Heart left ventricle (tissue), 16 donors: ENCODE measurements at places on chromosomes 6 and 20.

DNA sequence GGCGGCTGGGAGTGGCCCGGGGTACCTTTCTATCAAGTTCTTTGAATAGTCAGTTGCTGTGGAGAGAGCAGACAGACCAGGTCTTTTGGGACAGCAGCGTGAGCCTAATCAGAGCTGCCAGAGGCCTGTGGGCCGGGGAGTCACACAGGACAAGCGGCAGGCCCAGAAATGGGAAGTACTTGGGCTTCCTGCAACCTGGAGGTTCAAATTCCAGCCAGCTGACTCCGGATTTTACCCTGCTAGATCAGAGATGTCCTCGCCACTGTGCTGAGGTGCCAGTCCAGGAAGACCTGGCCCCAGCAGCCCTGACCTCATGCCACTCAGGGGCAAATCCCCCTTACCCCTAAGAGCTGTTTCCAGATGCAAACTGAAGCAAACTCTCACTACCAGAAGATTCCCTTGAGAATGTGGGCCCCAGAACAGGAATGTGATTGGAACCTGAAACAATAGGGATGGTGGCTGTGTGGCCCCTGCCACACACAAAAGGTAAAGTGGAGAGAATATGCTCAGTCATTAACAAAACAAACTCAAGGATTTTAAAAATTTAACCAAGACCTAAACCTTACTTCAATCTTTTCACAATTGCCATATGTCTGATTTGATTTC lies 9.7 kb downstream of the BEND3 start:
- no peak for DNase-seq

GRCh38 chr6:131916847-131917246 lies 34.3 kb downstream of the CCN2 start:
- no peak for DNase-seq

DNA sequence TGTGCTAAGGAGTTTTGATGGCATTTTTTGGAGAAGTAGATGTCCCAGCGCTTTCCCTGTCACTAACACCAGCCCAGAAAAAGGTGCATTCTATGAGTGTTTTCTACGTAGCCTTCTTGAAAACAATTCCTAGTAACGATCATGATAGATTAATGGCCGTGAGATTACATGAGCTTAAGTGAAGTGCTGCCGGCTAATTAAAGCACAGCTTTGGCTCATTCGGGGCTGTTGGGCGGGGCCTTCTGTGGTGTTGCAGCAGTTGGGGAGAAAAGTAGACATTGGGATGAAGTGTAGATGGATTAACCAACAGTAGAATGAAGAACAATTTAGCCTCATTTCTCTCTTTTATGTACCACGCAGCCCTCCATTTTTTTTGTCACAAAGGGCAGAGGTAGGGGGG lies 20.8 kb upstream of the TRAF3IP2 start:
- no peak for DNase-seq

GRCh38 chr6:111759836-111760785 lies 113.1 kb downstream of the FYN start:
- DNase-seq, result no peak

DNA sequence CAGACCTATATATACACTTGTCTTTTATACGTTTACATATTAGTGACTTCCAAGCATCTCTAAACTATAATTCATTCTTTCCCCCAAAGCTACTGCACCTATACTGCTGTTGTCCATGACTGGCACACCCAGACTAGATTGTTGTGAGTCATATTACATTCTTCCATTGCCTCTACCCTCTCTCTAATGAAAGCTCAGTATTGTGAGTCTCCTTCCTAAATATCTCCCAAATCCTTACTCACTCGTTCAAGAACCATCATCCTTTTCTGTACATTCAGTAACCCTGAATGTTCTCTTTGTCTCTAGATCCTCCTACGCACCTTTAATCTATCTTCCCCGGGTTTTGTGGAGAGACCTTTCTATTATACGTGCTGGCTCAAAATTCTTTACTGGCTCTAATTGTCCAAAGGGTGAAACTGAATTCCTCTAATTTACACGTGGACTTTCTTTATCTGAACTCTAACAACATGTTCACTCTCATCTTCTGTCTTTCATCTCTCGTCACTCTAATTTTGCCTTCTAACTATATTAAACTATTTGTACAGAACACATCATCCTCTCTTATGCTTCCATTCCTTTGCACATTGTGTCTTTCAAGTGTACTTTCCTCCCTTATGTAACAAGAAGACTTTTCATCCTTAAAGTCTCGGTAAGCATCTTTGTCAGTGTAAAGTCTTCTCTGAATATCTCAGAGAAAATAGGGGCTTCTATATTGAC lies 109.3 kb downstream of the IBTK start:
- DNase-seq, result no peak

GRCh38 chr6:15287670-15288375 lies 42.0 kb downstream of the JARID2 start:
- no peak for DNase-seq

GRCh38 chr6:4802312-4802935 lies 26.2 kb downstream of the CDYL start:
- no peak for DNase-seq

GRCh38 chr6:56378966-56379585 lies 131.7 kb upstream of the COL21A1 start:
- no peak for DNase-seq

DNA sequence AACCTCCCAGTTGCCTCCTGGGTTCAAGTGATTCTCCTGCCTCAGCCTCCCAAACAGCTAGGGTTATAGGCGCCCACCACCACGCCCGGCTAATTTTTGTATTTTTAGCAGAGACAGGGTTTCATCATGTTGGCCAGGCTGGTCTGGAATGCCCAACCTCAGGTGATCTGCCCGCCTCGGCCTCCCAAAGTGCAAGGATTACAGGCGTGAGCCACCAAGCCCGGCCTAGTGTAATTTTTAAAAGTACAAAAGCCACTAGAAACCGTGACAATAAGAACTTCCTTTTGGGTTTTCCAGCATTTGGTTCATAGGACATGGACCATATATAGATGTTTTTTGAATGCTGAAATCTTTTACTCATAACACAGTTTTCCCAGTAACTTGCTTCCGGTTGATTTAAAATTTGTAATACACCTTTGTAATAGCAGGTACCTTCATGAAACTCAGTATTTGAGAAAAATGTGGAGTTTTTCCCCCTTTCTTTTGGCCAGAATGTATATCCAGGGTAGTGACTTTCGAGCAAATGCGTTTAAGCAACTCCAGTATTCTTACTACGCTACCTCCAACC lies 467 bp downstream of the PXT1 start:
- DNase-seq, result no peak

- no peak for DNase-seq
These were observed 13.6 kb downstream of the IL17F start for GRCh38 chr6:52230685-52231084.

GRCh38 chr6:5878792-5879191 lies 127.9 kb downstream of the NRN1 start:
- DNase-seq, result no peak

DNA sequence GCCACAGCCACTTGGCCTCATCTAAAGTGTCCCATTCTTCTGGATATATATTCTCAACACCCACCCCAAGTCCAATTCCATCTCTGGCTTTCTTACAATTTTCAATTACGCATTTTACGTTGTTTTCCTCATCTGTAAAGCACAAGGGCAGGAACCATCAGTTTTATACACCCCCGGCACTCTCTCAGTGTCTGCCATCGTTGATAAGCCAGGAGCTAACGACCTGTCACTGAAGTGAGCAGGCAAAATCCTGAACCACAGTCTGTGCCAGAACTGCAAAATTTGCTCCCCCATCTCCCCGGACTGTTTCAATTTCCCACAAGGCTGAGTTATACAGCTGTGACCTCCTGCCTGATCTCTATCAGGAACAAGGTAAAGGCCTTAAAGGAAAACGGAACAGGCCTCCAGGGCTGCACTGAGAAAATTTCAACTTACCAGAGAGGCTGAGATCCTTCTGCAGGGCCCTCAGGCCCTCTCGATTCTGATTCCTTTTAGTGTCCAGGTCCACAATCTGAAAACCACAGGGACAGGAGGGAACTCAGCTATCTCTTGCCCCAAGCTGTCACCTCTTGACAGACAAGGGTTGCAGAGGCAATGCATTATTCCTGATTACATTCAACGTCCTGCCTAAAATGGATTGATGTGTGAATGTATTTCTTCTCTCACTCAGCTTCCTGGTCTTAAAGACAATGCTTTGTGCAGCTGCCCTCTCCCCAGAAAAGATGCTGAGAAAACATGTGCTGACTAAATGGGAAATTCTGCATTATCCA lies 1.8 kb downstream of the PDRG1 start:
- no peak for DNase-seq

DNA sequence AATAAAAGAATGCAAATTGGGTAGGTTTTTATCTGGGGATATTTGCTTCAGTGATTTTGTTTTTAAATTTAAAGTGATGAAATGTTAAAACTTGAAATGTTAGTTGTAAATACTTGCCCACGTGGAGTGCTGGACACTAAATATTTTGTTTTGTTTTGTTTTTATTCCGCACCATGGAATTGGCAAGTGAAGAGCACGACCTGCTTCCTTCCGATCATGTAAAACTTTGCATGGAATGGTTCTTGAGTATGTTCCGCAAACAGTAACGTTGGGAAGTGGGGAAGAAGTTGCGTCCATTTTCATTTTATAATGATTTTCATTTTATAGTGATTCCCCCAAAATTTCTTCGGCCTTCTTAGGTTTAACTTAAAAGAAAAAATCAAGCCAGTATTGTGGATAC lies 765 bp downstream of the IRAK1BP1 start:
- DNase-seq, result no peak

DNA sequence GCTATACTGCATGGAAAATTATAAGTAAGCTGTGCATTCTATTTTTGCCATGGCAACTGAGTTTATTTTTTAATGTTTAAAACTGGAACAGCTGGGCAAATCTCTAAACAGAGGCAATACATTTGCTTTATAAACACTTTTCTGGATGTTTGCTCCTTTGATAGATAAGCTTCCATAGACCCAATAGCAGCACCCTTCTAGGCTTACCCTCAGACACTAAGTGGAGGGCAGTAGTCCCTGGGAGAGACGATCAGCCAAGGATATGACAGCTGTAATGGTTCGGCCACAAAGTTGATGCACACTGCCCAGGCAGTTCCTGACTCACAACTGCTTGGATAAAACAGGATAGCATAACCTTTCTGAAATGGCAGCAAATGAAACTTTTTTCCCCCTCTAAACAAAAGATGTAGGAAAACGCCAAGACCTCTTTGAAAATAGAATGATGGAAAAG lies 8.5 kb upstream of the MRPS10 start:
- DNase-seq, result no peak

DNA sequence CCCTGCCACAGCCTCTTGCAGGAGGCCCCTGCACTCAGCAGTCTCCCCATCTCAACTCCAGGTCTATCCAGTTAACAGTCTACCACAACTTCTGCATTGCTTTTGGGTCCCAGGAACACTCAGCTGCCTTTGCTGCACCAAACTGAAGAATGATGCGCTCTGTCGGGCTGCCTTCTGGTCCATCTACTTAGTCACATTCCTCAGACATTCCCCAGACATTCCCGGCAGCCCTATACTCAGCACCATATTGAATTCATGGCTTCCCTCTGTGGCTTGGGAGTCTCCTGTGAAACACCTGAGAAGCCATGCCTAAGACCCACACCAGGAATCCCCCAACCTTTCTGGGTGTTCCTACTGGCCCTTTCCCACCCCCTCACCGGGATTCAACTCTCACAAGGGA lies 99.6 kb upstream of the COL21A1 start:
- no peak for DNase-seq

DNA sequence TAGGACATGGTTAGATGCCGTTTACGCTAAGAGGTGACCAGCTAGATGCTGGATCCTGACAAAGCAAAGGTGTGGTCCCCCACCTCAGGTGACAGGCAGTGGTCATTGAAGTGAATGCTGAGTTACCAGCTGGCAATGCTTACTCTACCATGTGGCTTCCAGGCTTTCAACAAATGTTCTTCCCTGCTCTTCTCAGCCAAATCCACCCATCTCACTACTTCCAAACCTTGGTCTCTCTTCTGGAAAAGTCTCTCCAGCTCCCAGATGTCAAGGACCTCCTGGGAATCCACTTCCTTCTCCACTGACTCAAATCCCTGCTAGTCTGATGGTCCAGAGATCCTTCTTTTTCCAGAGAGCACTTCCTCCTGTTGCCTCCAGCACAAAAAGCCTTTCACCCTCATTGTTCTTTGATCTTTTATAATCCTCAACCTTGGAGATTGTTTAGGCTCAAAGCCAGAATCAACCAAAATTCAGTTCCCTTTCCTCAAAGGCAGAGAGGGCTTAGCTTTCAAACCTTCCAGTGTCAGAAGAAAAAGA lies 228.0 kb downstream of the ZNF217 start:
- no peak for DNase-seq

DNA sequence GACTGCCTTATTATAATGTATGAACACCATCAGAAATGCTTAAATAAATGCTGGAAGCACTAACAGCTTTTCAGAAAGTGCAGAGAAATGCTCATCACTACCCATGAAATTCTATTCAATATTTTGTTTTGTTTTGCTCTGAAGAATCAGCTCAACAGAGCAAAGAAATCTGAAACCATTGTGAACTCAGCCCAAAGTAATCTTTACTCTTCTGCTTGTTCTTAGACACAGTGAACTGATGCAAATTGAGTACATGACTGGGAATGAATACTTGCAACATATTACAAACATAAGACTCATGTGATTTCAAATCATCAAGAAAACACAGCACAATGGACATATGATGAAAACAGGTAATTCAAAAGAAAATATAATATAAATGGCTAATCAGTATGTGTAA lies 404.6 kb upstream of the OPRM1 start:
- DNase-seq, result no peak

GRCh38 chr20:5895626-5896025 lies 54.7 kb downstream of the TRMT6 start:
- no peak for DNase-seq

GRCh38 chr20:6812530-6812929 lies 45.0 kb downstream of the BMP2 start:
- no peak for DNase-seq

- DNase-seq, result no peak
These were observed 53.4 kb downstream of the EYA2 start for GRCh38 chr20:46948081-46948480.

DNA sequence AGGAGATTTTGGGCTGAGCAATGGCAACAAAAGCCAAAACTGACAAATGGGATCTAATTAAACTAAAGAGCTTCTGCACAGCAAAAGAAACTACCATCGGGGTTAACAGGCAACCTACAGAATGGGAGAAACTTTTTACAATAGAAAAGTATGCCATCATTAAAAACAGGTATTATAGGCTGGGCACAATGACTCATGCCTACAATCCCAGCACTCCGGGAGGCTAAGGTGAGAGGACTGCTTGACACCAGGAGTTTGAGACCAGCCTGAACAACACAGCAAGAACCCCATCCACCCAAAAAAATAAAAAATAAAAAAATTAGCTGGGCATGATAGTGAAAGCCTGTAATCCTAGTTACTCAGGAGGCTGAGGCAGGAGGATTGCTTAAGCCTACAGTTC lies 55.4 kb downstream of the MBOAT1 start:
- DNase-seq, result no peak

GRCh38 chr20:51918561-51918960 lies 116.2 kb upstream of the SALL4 start:
- no peak for DNase-seq

DNA sequence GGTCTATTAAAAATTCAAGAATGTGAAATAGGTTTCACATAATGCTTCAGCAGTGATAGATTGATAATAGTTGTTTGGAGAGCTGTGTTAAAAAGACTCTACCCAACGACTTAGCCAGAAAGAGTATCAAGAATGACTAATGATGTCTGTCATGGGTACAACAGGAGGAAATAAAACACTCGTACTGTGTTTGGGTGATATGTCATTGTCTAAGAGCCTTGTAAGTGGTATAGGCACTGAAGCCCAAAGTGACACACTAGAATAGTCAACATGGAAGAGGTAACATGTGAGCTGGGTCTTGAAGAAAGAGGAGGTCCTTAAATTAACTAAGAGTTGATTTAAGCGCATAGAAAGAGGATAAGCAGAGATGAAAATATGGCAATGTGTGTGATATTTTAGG lies 471.8 kb upstream of the MAN1A1 start:
- no peak for DNase-seq
